ENCODE measurements at places on chromosomes 1 and 21. TPM values are rescaled to one million over a fixed set of nuclear protein-coding genes. Genes with fewer than 3 reads are reported as not detected.

DNA sequence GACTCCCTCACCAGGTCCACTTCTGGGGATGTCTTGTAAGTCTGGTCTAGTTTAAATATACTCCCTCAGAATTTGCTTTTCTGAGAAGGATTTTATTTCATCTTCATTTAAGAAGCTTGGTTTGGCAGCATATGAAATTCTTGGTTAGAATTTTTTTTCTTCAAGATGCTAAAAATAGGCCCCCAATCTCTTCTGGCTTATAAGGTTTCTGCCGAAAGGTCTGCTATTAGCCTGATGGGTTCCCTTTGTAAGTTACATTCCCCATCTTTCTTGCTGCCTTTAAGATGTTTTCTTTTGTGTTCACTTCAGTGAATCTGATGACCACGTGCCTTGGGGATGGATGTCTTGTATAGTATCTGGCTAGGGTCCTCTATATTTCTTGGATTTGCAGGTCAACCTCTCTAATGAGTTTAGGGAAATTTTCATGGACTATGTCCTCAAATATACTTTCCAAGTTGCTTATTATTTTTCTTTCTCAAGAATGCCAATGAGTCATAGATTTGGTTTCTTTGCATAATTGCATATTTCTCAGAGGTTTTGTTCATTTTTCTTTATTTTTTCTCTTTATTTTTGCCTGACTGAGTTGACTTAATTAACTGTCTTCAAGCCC is 19.4 kb downstream of the TCP10L start:
- DNase-seq: no peak
- H3K4me3 ChIP-seq: no peak overlapping the region
- no peak overlapping the region for H3K27ac ChIP-seq
- H3K4me1 ChIP-seq: peaks cover 13% of the 10 kb centered on the region

DNA sequence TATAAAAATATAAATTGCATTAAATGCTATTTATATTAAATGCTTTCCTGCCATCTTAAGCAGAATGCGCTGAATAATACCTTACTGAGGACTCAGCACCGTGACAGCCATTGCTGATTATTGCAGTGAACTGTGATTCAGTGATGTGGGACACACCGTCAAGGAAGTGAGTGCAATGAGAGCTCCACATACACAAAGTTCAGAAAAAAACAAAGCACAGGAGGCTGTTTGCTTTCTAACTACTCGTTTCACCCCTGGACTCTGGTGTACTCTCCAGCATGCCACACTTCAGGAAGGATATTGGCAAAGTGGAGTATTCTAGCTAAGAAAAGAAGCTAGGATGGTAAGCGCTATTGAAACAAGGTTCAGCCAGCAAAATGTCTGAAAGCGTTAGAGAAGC is 57.4 kb upstream of the CXADR start:
- no peak overlapping the region for H3K27ac ChIP-seq
- H3K4me1 ChIP-seq: peaks cover 6% of the 10 kb centered on the region
- H3K4me3 ChIP-seq: no peak overlapping the region
- peaks cover 10% of the 10 kb centered on the region for H3K27me3 ChIP-seq

DNA sequence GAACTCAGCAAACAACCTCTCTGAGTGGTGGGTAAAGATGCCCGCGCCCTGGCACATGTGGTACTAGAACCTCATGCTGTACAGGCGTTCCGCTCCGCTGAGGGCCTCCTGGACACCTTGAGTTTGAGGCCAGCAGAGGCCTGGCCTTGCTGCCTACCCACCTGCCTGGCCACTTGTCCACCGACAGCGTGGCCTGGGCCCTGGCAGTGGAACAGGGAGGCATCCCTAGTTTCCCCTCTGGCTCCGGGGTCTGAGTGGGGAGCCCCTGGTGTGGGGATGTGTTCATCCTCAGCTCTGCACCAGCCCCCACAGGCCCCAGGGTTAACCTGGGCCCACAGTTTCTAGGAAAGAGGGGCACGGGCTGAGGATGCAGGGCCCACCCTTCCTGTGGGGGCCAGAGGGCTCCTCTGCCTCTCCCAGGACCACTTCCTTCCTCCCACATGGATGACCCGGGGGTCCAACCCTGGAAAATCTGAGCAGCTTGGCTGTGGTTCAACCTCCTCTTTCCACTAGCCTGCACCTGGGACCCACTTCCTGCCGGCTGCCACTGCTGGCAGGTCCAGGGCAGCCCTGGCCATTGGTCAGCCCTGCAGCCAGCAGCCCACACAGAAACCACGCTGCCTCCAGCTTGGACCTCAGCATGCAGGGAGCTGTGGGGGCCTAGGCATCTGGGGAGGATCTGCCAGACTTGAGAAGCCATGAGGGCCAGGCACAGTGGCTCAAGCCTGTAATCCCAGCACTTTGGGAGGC is 53.3 kb upstream of the COL18A1 start:
- H3K27ac ChIP-seq: no peak overlapping the region
- H3K4me3 ChIP-seq: no peak overlapping the region
- H3K27me3 ChIP-seq: peaks cover 12% of the 10 kb centered on the region
- H3K4me1 ChIP-seq: no peaks in the 10 kb centered on the region
- H3K36me3 ChIP-seq: no peaks in the 10 kb centered on the region

- peaks cover 18% of the 10 kb centered on the region for H3K36me3 ChIP-seq
- no peak overlapping the region for H3K4me3 ChIP-seq
- no peaks in the 10 kb centered on the region for H3K27me3 ChIP-seq
- peaks cover 32% of the 10 kb centered on the region for H3K4me1 ChIP-seq
Observed at GRCh38 chr1:205179842-205180241, 31.7 kb downstream of the DSTYK start.

GRCh38 chr1:43359696-43360095 is 915 bp downstream of the CDC20 start:
- DNase-seq: no peak
- H3K27ac ChIP-seq: peak overlapping the region; percentile 86
- H3K4me1 ChIP-seq: peaks cover 33% of the 10 kb centered on the region
- peak overlapping the region; percentile 97 for H3K4me3 ChIP-seq
- no peaks in the 10 kb centered on the region for H3K27me3 ChIP-seq

DNA sequence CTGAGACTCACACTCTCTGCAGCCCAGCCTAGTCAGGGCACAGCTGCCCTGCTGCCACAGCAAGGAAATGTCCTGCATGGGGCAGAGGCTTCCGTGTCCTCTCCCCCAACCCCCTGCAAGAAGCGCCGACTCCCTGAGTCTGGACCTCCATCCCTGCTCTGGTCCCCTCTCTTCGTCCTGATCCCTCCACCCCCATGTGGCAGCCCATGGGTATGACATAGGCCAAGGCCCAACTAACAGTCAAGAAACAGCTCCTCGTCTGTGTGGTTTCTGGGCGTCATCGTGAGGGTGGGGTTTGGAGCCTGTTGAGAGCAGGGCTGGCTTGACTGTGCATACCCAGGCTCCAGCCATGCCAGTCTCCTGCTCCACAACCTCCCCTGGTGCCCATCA is 19.5 kb downstream of the FAAH start:
- no peak overlapping the region for H3K4me3 ChIP-seq
- H3K36me3 ChIP-seq: no peaks in the 10 kb centered on the region
- peak; percentile 59 for DNase-seq

DNA sequence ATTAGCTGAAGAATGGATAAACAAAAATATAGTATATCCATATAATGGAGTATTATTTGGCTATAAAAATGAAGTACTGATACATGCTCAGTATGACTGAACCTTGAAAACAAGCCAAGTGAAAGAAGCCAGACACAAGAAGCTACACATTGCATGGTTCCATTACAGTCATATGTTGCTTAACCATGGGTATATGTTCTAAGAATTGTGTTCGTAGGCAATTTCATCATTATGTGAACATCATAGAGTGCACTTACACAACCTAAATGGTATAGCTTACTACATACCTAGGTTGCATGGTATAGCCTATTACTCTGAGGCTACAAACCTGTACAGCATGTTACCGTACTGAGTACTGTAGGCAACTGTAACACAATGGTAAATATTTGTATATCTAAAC is 28.6 kb upstream of the FCAMR start:
- H3K4me3 ChIP-seq: no peak overlapping the region
- no peak overlapping the region for H3K27ac ChIP-seq
- no peaks in the 10 kb centered on the region for H3K36me3 ChIP-seq
- H3K27me3 ChIP-seq: peaks cover 3% of the 10 kb centered on the region

DNA sequence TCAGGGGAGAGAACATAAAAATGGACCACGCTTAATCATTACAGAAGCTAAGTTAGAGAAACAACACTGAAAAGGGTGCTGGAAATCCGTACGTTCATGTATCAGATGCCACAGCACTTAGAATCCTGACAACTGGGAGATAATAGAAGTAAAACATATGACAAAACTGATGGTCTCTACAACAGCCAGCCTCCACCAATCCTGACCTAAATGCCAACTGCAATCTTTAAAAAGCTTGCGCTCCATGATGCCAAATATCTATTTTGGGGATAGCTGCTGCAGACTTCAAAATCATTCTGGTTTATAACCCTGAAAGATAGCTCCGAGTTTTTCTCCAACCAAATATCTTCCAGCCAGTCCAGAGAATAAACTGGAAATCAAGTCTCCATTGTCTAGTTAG is 178.3 kb downstream of the RERE start:
- DNase-seq: no peak
- H3K27me3 ChIP-seq: no peaks in the 10 kb centered on the region
- H3K36me3 ChIP-seq: peaks cover 4% of the 10 kb centered on the region
- peaks cover 25% of the 10 kb centered on the region for H3K4me1 ChIP-seq

- H3K27ac ChIP-seq: no peak overlapping the region
- H3K27me3 ChIP-seq: no peaks in the 10 kb centered on the region
- peaks cover 6% of the 10 kb centered on the region for H3K4me1 ChIP-seq
- H3K4me3 ChIP-seq: no peak overlapping the region
- no peaks in the 10 kb centered on the region for H3K36me3 ChIP-seq
- peak; percentile 49 for DNase-seq
Observed at GRCh38 chr1:201051399-201051798, 27.9 kb upstream of the KIF21B start.

GRCh38 chr1:80666073-80666472 is 1134.7 kb upstream of the ADGRL2 start:
- H3K27me3 ChIP-seq: no peaks in the 10 kb centered on the region
- no peak for DNase-seq
- H3K4me1 ChIP-seq: no peaks in the 10 kb centered on the region
- H3K4me3 ChIP-seq: no peak overlapping the region

GRCh38 chr1:90725657-90726424 is 8.7 kb upstream of the BARHL2 start:
- peaks cover 89% of the 10 kb centered on the region for H3K27me3 ChIP-seq
- peak overlapping the region; percentile 46 for H3K4me3 ChIP-seq
- peaks cover 13% of the 10 kb centered on the region for H3K36me3 ChIP-seq
- H3K27ac ChIP-seq: no peak overlapping the region
- DNase-seq: peak; percentile 16

DNA sequence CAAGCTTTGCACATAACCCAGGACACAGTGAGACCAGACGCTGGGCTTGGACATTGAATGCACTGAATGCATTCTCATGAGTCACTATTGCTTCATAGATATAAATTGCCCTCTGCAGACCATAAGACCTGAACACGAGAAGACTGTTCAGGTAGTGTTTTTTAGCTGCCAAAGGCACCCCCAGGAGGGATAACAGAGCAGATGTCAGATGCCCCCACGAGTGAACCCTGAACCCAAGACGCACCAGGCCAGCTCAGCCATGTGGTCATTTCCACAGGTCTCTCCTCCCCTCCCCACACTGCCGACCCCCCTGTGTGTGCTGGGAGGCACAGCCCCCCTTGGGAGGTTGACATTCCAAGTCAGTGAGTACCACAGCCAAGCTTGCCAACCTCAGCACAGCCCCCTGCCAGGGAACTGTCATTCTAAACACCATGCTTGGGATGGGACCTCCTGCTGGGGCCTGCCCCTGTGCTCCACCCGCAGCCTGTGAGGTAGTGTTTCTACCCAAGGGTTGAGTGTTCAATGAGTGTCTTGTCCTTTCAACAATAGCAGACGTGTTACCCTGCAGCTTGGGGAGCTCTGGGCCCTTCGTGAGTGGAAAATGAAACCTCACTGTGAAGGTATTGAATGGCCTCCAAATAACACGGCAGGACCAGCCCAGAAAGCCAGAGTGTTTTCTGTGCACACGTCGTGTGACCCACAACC is 68.2 kb downstream of the PSMG1 start:
- no peak for DNase-seq
- no peaks in the 10 kb centered on the region for H3K36me3 ChIP-seq
- H3K27me3 ChIP-seq: no peaks in the 10 kb centered on the region

- peak overlapping the region; percentile 76 for H3K27ac ChIP-seq
- no peaks in the 10 kb centered on the region for H3K27me3 ChIP-seq
- peak overlapping the region; percentile 96 for H3K4me3 ChIP-seq
Observed at GRCh38 chr1:235864931-235865525, 1.7 kb downstream of the LYST start.

DNA sequence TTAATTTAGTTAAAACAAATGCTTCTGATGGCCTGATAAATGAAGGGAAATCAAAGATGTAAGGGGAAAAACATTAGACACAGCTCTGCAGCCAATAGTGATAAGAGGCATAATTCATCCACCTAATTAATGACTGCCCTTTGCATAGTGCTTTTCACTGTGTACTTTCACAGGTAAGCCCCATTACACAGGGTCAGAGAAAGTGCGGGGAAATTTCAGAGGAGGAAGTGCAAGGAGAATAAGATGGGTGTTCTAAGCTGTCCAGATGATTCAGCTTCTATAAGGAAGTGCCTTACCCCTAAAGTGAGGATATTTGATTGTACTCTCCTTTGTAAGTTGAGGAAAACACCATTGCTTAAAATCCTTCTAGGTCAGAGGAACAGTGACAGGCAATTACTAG is 88.0 kb downstream of the NR5A2 start:
- H3K4me3 ChIP-seq: no peak overlapping the region
- H3K4me1 ChIP-seq: peaks cover 2% of the 10 kb centered on the region
- DNase-seq: no peak
- H3K27me3 ChIP-seq: peaks cover 3% of the 10 kb centered on the region

DNA sequence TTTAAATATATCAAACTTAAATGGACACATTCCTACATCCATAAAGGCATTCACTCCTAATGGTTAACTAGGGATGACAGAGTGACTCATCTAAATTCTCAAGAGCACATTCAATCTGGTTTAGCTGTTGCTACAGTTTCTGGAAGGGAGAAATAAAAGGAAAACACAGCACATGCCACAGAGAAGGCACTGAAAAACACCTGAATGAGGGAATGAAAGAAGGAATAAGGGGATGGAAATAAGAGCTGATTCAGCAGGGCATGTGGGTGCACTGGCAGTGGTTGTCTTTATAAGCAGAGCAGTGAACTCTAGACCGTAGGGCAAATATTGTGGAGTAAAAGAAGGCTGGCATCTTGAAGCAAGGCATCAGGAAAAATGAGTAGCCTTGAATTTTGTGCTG is 79.3 kb downstream of the LHX4 start:
- no peaks in the 10 kb centered on the region for H3K27me3 ChIP-seq
- H3K36me3 ChIP-seq: peaks cover 45% of the 10 kb centered on the region
- H3K4me1 ChIP-seq: no peaks in the 10 kb centered on the region
- no peak overlapping the region for H3K27ac ChIP-seq
- no peak overlapping the region for H3K4me3 ChIP-seq

Gene GJC2
- not detected for total RNA-seq

Gene C1orf94
- total RNA-seq: not detected

Gene DPT
- not detected for total RNA-seq
